ENCODE measurements at places on chromosomes 3 and 15.

DNA sequence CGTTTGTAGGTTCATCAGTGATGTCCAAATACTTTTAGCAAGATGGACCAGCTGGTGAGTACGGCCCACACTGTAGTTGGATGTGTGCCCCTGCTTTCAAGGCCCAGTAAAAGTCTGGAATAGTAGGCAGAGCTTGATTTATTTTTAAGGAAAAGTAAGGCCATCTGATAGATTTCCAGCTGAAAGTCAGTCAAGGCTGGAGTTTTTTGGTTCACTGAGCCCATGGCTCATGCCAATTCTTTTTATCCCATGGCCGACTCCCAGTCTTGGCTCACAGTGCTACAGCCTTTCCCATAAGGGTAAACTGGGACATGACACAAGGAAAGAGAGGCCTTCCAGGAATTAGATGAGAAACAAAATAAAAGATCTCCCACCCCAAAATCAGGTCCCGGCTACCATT, 13.5 kb downstream of the CCDC80 start:
- DNase-seq, result no peak

- DNase-seq, result no peak
Measured at GRCh38 chr3:57892423-57892822, 115.8 kb upstream of the FLNB start.

DNA sequence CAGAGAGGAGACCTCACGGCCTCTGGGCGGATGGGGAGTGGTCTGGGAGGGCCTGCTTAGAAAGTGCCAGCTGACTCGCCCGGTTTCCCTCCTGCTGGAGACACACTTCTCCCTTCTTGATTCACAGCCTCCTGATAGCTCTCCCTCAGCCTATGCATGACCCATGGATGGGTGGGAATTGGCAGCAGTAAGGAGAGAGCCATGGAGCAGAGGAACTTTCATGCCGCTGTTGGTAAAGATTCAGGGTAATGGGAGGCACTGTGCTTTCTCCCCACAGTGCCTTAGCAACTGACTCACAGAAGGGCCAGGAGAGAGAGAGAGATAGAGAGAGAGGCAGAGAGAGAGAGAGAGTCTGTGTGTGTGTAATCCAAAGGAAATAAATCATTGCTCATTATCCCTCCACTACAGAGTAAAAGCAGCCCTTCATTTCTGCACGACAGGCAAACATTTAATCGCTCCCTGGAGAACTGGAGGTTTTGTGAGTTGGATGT, 82.8 kb downstream of the SEMA5B start:
- DNase-seq, result no peak

- no peak for DNase-seq
Measured at GRCh38 chr3:48157202-48157840, 30.9 kb downstream of the CDC25A start.

GRCh38 chr3:73516631-73517030, 108.1 kb downstream of the PDZRN3 start:
- DNase-seq, result no peak

DNA sequence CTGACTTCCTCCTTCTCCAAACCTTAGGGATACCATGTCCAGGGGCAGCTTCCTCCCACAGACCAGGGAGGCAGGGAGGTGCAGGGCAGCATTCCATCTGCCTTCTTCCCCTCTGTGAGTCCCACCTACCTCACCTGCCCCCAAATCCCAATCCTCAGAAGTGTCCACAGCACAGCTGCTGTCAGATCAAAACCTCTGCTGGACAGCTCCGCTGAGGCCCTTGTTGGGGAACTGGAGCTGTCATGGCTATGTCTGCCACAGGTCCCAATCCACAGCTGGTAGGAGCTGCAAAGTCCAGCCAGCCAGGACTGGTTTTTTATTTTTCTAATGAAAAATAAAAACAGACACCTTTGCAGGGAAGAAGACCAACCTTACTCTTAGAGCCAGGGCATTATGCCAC, 40.7 kb upstream of the TBC1D21 start:
- no peak for DNase-seq

GRCh38 chr3:190238871-190239270, 83.4 kb downstream of the CLDN1 start:
- DNase-seq, result no peak

GRCh38 chr3:86073799-86074198, 917.1 kb downstream of the VGLL3 start:
- no peak for DNase-seq

GRCh38 chr15:100112061-100112420, 229.7 kb downstream of the ADAMTS17 start:
- no peak for DNase-seq

DNA sequence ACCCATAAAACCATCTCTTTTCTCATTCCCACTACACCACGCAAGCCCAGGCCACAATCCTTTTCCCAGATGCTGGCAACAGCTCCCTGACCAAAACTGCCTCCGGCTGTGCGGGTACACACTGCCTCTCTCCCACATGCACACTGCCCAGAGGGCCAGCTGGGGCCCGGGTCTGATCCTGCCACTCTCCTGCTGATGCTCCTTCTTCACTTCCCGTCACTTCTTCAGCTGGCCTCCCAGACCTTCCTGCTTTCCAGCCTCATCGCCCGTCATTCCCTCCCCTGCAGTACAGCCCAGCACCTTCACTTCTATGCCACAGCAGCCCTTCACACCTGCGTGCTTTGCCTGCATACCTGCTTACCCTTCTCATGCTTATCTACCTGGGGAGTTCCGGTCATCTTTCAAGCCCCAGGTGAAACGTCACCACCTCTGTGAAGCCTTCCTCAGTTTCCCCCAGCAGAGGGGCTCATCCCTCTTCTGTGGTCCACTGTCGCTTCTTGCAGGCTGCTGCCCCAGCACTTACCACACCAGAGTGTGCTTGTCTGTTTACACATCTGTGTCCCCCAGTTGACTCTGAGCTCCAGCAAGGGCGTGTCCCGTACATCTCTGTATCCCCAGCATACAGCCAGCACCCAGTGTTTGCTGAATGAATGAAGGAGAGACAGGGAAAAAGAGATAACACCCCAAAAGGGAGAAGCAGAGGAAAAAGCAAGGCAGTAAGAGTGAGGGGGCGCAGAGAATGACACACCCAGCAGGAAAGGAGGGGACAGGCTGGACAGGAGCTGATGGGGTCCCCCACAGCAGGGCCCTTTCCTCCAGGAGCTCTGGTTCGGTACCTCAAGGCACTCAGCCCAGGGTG, 22.2 kb downstream of the GRAMD2A start:
- DNase-seq, result no peak

DNA sequence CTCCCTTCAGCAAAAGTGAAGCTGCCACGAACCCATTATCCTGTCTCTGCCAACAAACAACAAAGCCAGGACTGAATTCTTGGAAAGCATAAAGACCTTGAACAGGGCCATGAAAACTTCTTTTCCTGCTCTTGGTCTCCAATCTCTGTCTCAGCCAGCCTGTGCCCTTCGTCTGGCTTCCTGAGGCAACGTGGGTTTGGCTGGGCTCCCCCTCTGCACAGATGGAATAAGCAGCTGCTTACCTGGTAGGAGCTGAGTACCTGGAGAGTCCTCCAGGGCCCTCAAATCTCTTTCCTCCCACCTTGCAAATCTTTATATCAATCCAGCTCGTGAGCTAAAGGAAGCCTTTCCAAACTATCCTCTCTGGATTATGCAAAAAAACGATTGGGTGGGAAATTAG, 97.6 kb upstream of the PSMD6 start:
- DNase-seq, result no peak

- no peak for DNase-seq
Measured at GRCh38 chr3:85800676-85801075, 841.9 kb downstream of the CADM2 start.

DNA sequence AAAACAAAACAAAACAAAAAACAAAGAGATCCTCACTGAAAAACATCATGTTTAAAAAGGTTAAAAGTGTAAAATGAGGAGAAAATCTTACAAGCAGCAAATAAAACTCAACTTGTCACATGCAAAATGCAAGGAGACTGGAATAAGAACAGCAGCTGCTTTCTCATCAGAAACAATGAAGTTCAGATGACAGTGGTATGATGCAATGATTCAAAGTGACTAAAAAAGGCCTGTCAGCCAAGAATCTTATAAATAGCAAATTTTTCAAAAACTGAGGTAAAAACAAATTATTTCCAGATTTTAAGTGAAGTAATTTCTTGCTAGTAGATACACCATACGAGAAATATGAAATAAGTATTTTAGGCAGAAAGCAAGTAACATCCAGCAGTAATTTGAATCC, 68.6 kb upstream of the EPHA3 start:
- no peak for DNase-seq

DNA sequence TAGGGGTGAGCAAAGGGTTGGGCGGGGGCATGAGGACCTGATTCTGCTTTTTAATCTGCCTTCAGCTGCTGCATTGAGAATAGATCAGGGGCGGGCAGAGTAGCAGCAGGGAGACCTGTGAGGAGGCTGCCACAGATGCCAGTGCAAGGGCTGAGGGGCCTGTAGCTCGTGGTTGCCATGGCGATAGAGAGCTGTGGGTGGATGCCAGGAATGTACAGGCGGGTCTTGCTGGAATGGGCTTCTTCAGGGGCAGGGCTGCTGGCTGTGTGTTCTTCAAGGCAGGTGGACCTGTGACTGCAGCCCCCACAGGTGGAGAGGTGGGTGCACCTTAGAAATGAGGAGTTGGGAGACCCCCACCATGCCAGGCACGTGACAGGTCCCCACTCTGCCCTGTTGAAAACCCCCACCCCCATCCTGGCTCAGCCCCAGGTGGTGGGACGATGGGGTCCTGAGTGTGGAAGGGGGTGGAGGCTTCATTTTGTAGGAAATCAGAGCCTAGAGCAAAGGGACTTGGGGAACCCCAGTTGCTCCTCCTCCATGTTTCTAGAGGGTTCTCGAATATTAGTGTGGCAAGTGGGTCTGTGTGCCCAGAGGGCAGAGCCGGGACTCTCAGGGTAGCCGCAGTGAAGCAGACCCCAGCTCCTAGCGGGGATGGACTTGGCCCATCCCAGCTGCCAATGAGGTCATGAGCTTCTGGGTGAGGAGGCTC, 38.3 kb downstream of the SLC6A6 start:
- no peak for DNase-seq

DNA sequence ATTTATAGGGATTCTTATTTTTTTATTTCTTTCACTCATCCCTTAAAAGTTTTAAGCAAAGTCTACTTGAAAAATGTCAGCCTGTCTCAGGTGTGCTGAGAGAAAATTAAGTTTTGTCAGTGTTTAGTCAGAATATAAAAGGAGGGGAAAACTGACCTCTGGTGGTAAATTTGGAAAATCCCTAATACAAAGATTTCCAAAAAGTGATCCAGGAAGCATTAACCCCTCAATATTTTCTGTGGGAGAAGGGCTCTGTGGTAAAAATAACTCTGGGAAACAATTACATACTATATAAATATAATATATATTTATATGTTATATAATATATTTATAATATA, 41.0 kb upstream of the FRMD4B start:
- no peak for DNase-seq

GRCh38 chr3:179146911-179147513, 1.1 kb upstream of the PIK3CA start:
- DNase-seq, result no peak

DNA sequence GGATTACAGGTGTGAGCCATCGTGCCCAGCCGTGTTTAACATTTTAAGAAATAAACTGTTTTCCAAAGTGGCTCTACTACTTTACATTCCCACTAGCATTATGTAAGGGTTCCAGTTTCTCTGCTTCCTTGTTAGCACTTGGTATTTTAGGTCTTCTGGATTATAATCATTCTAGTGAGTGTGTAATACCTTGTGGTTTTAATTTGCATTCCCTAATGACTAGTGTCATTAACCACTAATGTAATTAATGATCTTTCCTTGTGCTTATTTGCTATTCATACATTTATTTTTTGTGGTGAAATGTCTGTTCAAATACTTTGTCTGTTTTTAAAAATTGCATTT, 30.7 kb downstream of the ARIH2 start:
- no peak for DNase-seq

DNA sequence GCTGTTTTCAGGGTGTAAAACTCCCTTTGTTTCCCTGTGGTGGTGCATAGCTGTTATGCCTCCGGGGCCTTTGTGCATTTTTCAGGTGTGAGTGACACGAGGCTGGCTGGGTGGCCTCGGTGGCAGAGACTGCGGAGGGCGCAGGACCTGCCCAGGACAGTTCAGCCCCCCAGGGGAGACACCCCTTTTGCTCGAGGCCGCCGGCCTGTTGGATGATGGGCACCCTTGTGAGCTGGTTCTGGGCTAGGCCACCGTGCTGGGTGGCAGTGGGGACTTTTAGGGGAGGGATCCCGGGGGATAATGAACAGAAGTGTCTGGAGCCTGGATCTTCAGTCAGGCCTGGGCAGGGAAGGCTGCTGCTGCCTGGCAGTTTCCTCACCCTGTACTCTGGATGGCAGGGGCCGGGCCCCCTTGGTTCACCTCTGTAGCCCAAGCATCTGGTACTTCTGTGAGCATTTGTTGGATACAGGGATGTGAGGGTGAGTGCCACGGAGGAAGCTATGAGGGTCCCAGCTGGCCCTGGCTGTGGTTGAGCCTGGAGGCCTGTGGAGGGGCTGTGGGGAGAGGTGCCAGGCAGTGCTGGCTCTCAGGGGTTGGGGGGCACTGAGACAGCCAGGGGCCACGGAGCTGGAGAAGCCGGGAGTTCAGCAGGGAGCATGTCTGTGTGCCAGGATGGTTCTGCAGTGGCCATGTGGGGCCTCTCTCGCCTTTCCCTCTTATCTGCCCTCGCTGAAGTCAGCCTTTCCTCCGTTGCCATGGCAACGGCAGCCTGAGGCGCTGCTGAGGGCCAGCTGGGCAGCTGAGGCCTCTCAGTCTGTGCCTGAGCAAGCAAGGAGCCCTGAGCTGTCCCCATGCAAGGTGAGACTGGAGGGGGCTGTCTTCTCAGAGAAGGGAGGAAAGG, 49.0 kb downstream of the KY start:
- DNase-seq, result no peak

DNA sequence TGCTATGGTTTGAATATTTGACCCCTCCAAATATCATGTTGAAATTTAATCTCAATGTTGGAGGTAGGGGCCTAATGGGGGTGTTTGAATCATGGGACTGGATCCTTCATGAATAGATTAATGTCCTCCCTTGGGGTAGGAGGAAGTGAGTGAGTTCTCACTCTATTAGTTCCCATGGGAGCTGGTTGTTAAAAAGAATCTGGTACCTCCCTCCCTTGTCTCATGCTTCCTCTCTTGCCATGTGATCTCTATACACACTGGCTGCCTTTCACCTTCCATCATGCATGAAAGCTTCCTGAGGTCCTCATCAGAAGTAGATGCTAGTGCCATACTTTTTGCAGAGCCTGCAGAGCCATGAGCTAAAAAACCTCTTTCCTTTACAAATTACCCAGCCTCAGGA, 177.7 kb upstream of the MCTP2 start:
- no peak for DNase-seq

DNA sequence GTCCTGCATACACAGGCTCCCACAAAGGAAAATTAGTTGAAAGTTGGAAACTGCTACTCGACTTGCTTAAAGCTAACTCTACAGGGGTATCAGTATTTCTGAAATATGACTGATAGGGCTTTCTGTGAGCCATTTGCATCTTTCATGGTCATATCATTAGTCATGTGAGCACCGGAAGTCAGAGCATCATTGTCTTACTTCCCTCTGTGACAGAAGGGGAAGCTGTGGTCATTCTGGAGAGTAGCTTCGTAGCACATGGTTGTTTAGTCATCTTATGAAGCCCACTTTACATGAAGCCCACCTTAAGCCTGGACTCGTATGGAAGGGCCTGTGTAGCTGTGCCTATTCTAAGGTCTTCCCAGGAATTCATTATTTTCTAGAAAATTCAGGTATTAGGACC, 69.0 kb downstream of the COL6A5 start:
- no peak for DNase-seq

GRCh38 chr15:49290191-49290590, 120.1 kb downstream of the GALK2 start:
- no peak for DNase-seq

- DNase-seq, result no peak
Measured at GRCh38 chr3:142507241-142507640, 59.4 kb upstream of the XRN1 start.
